ENCODE measurements at places on chromosomes 2 and 18.

DNA sequence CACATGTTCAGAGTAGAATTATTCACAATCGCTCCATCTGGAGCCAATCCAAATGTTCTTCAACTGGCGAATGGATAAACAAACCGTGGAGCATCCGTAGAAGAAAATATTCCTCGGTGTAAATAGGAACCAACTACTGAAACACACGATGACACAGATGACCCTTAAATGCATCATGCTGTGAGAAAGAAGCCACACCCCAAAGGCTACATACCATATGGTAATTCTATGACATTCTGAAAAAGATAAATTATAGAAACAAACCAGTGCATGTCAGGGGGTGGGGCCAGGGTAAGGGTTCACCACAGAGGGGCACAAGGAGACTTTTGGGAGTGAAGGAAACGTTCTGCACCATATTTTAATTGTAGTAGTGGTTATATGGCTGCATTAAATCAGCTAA lies 312.2 kb upstream of the SMIM21 start:
- no peak for DNase-seq

GRCh38 chr18:12574494-12575185 lies 83.3 kb downstream of the SPIRE1 start:
- DNase-seq, result no peak

DNA sequence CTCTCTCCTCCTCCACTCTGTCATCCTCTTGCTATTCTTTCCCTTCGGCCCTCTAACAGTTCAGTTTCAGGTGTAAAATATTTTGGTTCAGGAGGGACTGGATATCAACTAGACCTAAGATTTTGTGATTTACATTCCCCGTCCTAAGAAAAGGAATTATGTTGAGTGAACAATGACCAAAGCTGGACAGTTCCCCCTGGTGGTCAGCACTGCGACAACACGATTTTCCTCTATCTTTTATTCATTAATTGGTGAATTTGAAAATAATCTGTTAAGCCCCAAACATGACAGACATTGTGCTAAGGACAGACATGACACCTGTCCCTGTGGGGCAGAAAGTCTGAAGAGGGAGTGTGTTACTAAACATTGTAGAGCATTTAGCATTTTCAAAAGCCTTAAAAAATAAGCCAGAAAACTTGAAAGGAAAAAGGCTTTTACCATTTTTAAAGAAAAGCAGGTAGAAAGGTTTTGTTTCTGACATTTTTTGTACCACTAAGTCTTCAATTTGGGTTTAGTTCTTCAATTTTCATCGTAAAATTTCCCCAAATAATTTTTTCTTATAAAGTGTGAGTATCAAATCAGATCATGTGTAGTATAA lies 28.4 kb upstream of the GTF2A1L start:
- DNase-seq, result no peak

- no peak for DNase-seq
Observed at GRCh38 chr2:32614084-32614483, 13.8 kb upstream of the TTC27 start.

DNA sequence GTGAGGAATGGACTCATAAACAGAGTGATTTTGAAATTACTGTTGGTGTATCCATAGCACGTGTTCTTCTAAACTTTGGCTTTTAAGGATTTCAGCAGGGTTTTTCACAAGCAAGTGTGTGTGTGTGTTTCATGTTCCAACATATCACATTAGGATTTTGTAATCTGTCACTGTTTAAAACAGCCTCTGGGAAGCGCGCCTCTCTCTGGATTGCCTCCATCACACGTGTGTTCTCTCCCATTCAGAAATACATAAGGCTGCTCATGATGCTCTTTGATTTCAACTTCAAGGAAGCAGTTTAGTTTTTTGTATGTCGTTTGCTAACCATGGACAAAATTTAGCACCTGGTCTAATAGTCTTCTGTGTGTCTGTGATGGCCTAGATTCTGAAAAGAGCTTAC lies 370.4 kb downstream of the MTX2 start:
- no peak for DNase-seq

- DNase-seq, result no peak
Observed at GRCh38 chr2:208366215-208367127, 40.1 kb upstream of the PTH2R start.

DNA sequence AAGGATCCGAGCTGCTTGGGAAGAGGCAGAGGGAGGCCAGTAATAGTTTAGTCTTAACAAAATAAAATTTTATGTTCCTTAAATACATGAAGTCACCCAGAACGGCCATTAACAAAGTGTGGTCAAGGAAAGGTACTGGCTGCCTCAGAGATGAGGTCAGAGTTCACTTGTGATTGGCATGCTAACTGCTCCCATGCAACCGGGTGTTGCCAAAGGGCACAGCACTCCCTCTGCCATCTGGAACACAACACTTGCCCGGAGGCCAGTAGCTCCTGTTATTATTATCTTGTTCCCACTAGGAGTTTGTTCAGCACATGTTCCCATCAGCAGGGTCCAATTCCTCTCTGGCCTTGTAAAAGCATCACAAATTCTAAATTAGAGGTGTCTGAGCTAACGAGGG lies 207.0 kb downstream of the CYP26B1 start:
- DNase-seq, result no peak

- no peak for DNase-seq
Observed at GRCh38 chr2:159072795-159073194, 104.4 kb downstream of the TANC1 start.

DNA sequence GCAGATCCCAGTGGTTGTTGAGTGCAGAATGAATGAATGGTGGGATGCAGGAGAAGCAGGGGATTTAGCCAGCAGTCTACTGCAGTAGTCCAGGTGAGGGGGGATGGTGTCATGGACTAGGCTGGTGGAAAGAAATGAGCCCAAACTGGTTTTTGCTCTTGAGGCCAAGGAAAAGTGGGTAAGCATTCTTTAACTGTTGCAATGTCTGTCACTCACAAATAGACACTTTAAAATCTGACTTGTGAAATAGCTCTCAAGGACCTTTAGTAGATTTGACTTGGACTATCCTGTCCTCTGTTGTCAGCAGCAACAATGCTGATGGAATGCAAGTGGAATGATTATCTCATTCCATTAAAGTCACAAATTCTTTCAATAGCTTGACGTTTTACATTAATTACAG lies 37.5 kb upstream of the STK17B start:
- DNase-seq, result no peak

DNA sequence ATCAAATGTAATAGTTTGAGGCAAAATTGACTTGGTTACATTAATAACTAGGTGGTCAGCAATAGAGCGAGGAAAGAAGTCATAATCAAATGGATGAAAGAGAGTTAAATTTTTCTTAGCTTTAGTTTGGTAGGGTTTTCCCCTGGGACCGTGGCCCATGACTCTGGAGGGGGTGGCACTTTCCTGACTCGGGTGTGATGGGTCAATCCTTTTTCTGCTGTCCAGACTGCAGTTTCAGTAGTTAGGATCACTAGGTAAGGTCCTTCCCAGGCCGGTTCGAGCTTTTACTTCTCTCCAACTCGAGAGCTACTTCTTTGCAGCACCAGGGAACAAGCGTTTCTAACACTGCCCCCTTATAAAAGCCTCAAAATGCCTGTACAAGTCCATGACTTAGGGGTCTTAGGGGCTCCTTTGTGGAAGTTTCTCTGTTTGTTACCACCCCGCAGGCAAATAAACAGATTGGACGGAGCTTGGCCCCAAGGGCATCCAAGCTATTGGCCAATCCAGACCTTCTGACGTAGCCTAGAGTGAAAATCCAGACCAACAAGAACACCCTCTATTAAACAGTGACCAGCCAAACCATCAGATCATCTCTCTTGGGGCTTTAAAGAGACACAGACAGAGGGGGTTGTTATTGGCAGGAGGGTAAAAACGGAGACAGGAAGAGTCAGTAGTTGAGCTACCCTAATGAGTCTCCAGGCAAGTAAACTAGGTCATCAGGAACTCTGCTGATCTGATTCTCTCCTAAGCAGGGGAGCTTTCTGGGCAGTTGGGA lies 9.4 kb upstream of the CEP68 start:
- no peak for DNase-seq

GRCh38 chr2:42223855-42224268 lies 54.7 kb downstream of the EML4 start:
- DNase-seq, result no peak

GRCh38 chr18:48100651-48101165 lies 170.2 kb upstream of the SMAD2 start:
- DNase-seq, result no peak

DNA sequence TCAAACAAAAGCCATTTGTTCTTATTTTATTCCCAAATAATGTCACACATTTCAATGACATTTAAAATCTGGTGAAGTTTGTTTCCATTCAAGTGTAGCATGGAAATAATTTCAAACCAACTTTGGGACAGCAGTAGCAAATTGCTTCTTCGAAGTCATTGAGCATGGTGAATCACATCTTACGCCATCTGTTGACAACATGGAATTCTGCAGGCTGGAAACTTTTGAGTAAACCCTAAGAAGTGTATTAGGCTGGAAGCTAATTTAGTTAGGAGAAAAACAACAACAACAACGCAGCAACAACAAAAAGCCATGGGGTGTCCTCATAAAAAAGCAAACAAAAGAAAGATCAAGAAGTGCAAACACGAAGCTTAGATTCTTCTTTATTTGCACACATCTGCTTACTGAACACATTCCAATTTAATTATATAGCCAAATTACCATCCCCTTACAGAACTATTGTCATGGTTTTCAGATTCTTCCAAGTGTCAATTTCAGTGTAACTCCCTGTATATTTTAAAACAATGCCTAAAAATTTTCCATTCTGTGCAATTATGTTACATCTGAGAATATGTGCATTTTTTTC lies 659.0 kb upstream of the CDH7 start:
- no peak for DNase-seq

- no peak for DNase-seq
Observed at GRCh38 chr2:204477358-204477950, 67.8 kb upstream of the PARD3B start.

- no peak for DNase-seq
Observed at GRCh38 chr2:240760576-240761246, 59.3 kb downstream of the KIF1A start.
